ENCODE measurements at places on chromosomes 4 and X.

GRCh38 chr4:168796362-168797106 is 213.5 kb downstream of the CBR4 start:
- no peaks in the 10 kb centered on the region for H3K4me1 ChIP-seq
- H3K27ac ChIP-seq: no peak overlapping the region
- no peaks in the 10 kb centered on the region for H3K36me3 ChIP-seq
- H3K4me3 ChIP-seq: no peak overlapping the region

GRCh38 chr4:172245516-172245915 is 432.3 kb downstream of the GALNTL6 start:
- no peaks in the 10 kb centered on the region for H3K36me3 ChIP-seq
- H3K27me3 ChIP-seq: no peaks in the 10 kb centered on the region
- no peak overlapping the region for H3K4me3 ChIP-seq
- H3K4me1 ChIP-seq: no peaks in the 10 kb centered on the region

DNA sequence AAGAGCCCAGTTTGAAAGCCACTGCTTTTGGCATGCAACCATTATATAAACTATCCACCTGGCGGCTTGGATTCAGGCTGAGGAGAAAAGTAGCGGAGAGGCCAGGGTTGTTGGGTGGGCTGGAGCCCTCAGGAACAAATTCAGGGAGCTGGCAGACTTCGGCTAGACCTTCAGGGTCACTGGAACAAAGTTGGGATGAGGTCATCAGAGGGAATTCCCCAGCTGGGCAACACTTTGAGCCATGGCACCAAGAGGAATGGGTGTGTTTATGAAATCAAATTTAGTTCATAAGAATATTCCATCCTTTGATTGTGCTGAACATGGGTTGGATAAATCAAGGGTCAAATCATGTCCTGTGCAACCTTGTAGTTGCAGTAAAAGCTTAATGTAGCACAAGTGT is 22.0 kb downstream of the MTMR1 start:
- no peak overlapping the region for H3K27ac ChIP-seq
- H3K4me3 ChIP-seq: no peak overlapping the region
- no peaks in the 10 kb centered on the region for H3K27me3 ChIP-seq
- no peak for DNase-seq

DNA sequence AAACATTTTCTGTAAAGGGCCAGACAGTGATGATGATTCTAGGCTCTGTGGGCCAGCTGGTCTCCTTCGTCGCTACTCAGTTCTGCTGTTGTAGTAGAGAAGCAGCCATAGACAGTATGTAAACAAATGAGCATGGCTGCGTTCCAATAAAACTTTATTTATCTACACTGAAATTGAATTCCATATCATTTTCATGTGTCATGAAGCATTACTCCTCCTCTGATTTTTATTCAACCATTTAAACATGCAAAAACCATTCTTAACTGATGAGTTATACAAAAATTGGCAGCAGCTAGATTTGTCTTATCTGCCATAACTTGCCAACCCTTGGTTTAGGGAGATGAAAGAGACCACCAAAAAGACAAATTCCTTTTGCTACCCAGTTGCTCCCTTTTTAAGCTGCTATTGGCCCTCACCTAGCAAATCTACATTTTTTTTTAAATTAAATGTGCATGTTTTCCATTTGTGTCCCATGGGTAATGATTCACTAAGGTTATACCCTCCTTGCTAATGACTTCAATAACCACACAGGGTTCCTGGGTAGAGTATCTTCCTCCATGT is 309.9 kb downstream of the DHX15 start:
- H3K27me3 ChIP-seq: no peaks in the 10 kb centered on the region
- no peak for DNase-seq
- no peak overlapping the region for H3K27ac ChIP-seq
- H3K4me1 ChIP-seq: no peaks in the 10 kb centered on the region

- no peak overlapping the region for H3K27ac ChIP-seq
- no peak for DNase-seq
- peaks cover 3% of the 10 kb centered on the region for H3K27me3 ChIP-seq
- no peak overlapping the region for H3K4me3 ChIP-seq
- H3K36me3 ChIP-seq: no peaks in the 10 kb centered on the region
- peaks cover 3% of the 10 kb centered on the region for H3K4me1 ChIP-seq
Measured at GRCh38 chr4:154164931-154165839, 326.4 kb downstream of the DCHS2 start.

GRCh38 chr4:180664766-180665368 is 1578.3 kb upstream of the TENM3 start:
- no peaks in the 10 kb centered on the region for H3K36me3 ChIP-seq
- H3K27me3 ChIP-seq: no peaks in the 10 kb centered on the region
- no peaks in the 10 kb centered on the region for H3K4me1 ChIP-seq
- DNase-seq: peak; percentile 72
- no peak overlapping the region for H3K27ac ChIP-seq
- H3K4me3 ChIP-seq: no peak overlapping the region

- no peak for DNase-seq
- H3K36me3 ChIP-seq: no peaks in the 10 kb centered on the region
- H3K4me3 ChIP-seq: no peak overlapping the region
- H3K27me3 ChIP-seq: no peaks in the 10 kb centered on the region
- H3K4me1 ChIP-seq: no peaks in the 10 kb centered on the region
Measured at GRCh38 chrX:8005678-8006347, 78.6 kb upstream of the PNPLA4 start.

- H3K27me3 ChIP-seq: peaks cover 13% of the 10 kb centered on the region
- peak within 1 kb of the TSS; percentile 88 for H3K4me3 ChIP-seq
- H3K4me1 ChIP-seq: peaks cover 40% of the 10 kb centered on the region
Measured at GRCh38 chr4:184825896-184826690, at the start of gene ACSL1. TSS of gene ACSL1 (minus strand) at chr4:184825968. CDS start at chr4:184803514, 22,454 bp downstream.

DNA sequence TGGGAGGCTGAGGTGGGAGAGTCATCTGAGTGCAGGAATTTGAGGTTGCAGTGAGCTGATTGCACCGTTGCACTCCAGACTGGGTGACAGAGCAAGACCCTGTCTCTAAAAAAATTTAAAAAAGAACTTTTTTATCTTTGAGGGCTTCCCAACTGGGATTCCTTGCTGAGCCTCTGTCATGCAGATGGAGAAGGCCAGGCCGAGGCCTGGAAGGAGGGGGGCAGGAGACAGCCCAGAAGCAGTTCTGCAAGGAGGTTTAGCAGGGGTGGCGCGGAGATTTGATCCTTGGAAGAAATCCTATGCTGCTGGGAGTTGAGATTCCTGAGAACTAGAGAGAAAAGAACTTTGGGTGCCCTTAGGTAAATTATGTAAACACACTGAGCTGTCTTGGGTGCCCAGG is 2.5 kb upstream of the ARSD start:
- DNase-seq: no peak
- H3K4me1 ChIP-seq: no peaks in the 10 kb centered on the region
- no peak overlapping the region for H3K4me3 ChIP-seq
- H3K27me3 ChIP-seq: peaks cover 4% of the 10 kb centered on the region
- no peaks in the 10 kb centered on the region for H3K36me3 ChIP-seq

- no peak overlapping the region for H3K4me3 ChIP-seq
- H3K36me3 ChIP-seq: no peaks in the 10 kb centered on the region
- no peak overlapping the region for H3K27ac ChIP-seq
- H3K27me3 ChIP-seq: no peaks in the 10 kb centered on the region
- peaks cover 13% of the 10 kb centered on the region for H3K4me1 ChIP-seq
- DNase-seq: no peak
Measured at GRCh38 chrX:20032201-20032600, 41.3 kb upstream of the BCLAF3 start.

DNA sequence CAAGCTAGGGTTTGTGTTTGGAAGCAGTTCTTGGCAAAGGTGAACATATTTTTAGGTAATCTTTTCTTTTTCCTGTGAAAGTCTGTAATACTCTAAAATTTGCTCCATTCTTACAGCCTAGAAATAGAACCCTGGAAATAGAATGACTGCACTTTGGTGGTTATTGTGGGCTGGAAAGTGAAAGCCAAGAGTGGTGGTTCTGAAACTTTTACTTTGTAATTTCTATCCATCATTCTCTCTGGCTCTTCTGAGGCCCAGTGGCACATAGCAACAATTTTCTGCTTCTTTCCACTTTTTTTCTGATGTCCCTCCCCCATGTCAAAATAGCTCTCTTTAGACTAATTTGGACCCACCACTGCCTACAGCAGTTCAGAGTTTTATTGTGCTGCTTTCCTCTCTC is 300.4 kb upstream of the RPS6KA3 start:
- no peaks in the 10 kb centered on the region for H3K36me3 ChIP-seq
- H3K4me1 ChIP-seq: peaks cover 3% of the 10 kb centered on the region
- H3K27ac ChIP-seq: no peak overlapping the region
- peaks cover 5% of the 10 kb centered on the region for H3K27me3 ChIP-seq

GRCh38 chrX:132493095-132493494 is 4.3 kb upstream of the MBNL3 start:
- H3K4me1 ChIP-seq: peaks cover 23% of the 10 kb centered on the region
- H3K36me3 ChIP-seq: peaks cover 3% of the 10 kb centered on the region
- DNase-seq: no peak
- H3K27ac ChIP-seq: no peak overlapping the region

GRCh38 chrX:55452833-55453124 is 852 bp downstream of the MAGEH1 start:
- peak overlapping the region; percentile 96 for H3K27ac ChIP-seq
- no peaks in the 10 kb centered on the region for H3K27me3 ChIP-seq
- H3K4me3 ChIP-seq: peak overlapping the region; percentile 94
- peaks cover 23% of the 10 kb centered on the region for H3K4me1 ChIP-seq

DNA sequence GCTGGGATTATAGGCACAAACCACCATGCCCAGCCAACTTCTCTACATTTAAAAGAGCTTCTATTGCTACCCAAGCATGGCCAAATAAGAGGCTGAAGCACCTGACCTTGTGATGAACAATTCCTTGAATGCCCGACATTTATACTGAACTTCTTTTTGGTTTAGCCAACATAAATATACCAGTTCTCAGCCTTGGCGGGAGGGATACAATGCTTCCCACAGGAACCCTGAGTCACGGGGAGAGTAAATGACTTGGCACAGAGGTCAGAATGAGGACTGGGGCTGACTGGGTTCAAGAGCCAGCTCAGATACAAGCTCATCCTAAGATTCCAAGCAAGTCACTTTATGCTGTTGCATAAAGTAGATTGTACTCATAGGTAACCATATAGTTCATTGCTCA is 6.1 kb downstream of the HOPX start:
- DNase-seq: no peak
- no peak overlapping the region for H3K27ac ChIP-seq
- H3K27me3 ChIP-seq: peaks cover 11% of the 10 kb centered on the region
- H3K4me1 ChIP-seq: no peaks in the 10 kb centered on the region
- H3K36me3 ChIP-seq: no peaks in the 10 kb centered on the region

GRCh38 chrX:14476205-14476604 is 53.1 kb upstream of the GLRA2 start:
- no peaks in the 10 kb centered on the region for H3K27me3 ChIP-seq
- no peak for DNase-seq
- no peaks in the 10 kb centered on the region for H3K36me3 ChIP-seq
- H3K27ac ChIP-seq: no peak overlapping the region
- no peak overlapping the region for H3K4me3 ChIP-seq

- no peaks in the 10 kb centered on the region for H3K36me3 ChIP-seq
- no peak overlapping the region for H3K27ac ChIP-seq
- H3K4me1 ChIP-seq: no peaks in the 10 kb centered on the region
Measured at GRCh38 chr4:81366779-81367178, 104.9 kb downstream of the RASGEF1B start.

GRCh38 chr4:178344096-178344495 is 901.9 kb upstream of the AGA start:
- H3K4me3 ChIP-seq: no peak overlapping the region
- H3K27me3 ChIP-seq: no peaks in the 10 kb centered on the region
- no peaks in the 10 kb centered on the region for H3K4me1 ChIP-seq
- H3K27ac ChIP-seq: no peak overlapping the region
- no peak for DNase-seq

DNA sequence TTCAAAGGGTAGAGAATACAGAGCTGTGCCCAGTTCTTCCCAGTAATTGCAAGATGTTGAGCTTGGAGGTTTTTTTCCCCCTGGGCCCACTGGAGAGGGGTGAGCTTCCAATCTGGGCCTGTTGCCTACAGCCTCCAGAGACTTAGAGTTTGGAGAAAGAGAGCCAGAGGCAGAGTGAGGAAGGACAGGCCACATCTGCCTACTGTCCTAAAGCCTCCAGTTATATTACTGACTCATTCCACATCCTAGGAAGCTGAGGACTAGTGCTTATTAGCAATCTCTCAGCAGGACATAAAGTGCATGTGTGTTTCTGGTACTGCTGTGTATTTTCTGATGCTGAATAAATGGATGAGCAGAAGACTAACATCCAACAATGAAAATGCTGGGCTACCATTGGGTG is 181.0 kb upstream of the MAMLD1 start:
- no peaks in the 10 kb centered on the region for H3K36me3 ChIP-seq
- H3K27me3 ChIP-seq: peaks cover 2% of the 10 kb centered on the region
- H3K4me3 ChIP-seq: no peak overlapping the region
- no peak for DNase-seq
- no peaks in the 10 kb centered on the region for H3K4me1 ChIP-seq

DNA sequence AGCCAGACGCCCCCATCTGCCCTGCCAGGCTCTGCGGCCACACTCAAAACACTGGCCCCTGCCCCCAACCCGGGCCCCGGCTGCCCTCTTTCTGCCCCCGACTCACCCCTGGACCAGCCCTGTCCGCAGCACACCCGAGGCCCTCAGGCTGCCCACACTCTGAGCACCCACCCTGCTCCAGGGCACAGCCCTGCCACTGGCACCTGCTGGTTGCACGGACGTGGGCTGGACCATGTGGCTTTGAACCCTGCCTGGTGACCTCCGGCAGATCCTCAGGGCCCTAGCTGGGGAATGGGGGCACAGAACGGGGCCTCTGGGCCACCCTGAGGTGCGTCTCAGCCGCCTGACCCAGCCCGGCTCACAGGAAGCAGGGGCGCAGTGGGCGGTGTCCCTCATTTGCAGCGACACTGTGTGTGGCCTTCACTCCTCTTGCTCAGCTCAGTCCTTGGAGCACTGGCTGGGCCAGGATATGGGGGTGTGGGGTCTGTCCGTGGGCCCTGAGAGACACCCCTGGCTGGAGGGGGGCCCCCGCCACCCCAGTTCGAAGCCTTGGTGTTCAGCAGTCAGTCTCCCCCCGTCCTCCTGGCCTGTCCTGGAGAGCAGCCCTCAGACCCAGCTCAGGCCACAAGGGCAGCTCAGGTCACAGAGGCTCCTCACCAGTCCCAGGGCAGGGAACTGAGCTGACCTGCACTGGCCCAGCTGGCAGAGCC is 73.2 kb downstream of the FAM53A start:
- no peaks in the 10 kb centered on the region for H3K27me3 ChIP-seq
- no peak overlapping the region for H3K4me3 ChIP-seq
- peaks cover 5% of the 10 kb centered on the region for H3K36me3 ChIP-seq
- no peak overlapping the region for H3K27ac ChIP-seq
- peaks cover 19% of the 10 kb centered on the region for H3K4me1 ChIP-seq
- DNase-seq: no peak

GRCh38 chr4:152735906-152736305 is 43.6 kb downstream of the TIGD4 start:
- DNase-seq: no peak
- H3K27me3 ChIP-seq: peaks cover 6% of the 10 kb centered on the region
- H3K4me3 ChIP-seq: no peak overlapping the region
- peaks cover 3% of the 10 kb centered on the region for H3K4me1 ChIP-seq
- no peak overlapping the region for H3K27ac ChIP-seq

- no peaks in the 10 kb centered on the region for H3K4me1 ChIP-seq
- H3K36me3 ChIP-seq: no peaks in the 10 kb centered on the region
- no peaks in the 10 kb centered on the region for H3K27me3 ChIP-seq
- no peak for DNase-seq
Measured at GRCh38 chr4:2432991-2433530, 14.3 kb downstream of the CFAP99 start.
